Anterior cingulate cortex (tissue), 58 donors: ENCODE measurements at places on chromosomes 5 and 9.
A peak's percentile ranks its signal among the peaks of the same experiment; 100 is the strongest.

DNA sequence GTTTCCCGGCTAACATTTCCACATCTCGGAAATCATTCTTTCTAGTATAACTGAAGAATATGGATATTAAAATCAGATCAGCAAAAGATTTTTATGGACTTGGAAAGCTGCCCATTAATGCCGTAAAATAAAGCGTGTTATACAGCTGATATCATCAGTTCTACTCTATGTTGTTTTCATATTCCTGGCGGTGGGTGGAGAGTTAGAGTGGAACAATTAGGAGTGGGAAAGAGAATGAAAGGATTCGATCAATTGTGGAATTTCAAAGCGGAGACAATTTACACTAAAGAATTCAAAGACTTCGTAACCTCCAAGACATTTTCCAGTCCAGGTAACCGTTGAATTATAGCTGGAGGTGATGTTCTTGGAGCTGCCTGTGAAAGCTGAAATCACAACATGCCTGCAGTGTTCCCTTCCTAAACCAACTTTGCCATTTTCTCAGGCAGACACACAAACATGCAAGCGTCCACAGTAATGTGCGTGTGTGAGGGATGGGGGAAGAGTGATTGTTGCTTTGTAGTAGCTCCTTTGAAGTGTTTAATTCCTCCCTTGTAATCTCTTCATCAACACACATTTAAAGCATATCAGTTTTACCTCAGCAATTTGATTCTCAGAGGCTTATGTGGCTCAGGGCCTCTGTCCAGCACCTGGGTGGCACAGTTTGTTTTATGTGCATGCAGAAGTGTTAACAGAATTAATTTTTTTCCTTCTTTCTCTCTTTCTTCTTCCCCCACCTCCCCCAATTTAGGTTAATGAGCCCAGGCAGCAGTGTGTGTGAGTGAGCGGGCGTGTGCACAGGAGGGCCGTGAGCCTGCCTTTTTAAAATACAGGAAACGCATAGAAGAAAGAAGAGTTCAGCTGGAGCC is 544.1 kb downstream of the RAB3C start:
- DNase-seq = no peak

GRCh38 chr5:143186623-143187022 is 216.9 kb downstream of the NR3C1 start:
- no peak for DNase-seq

- no peak for DNase-seq
Observed at GRCh38 chr9:124964056-124964455, 23.2 kb upstream of the GOLGA1 start.

- DNase-seq = no peak
Observed at GRCh38 chr5:74185599-74185998, 454.9 kb downstream of the ENC1 start.

- no peak for DNase-seq
Observed at GRCh38 chr5:11482011-11482410, 422.2 kb downstream of the CTNND2 start.

DNA sequence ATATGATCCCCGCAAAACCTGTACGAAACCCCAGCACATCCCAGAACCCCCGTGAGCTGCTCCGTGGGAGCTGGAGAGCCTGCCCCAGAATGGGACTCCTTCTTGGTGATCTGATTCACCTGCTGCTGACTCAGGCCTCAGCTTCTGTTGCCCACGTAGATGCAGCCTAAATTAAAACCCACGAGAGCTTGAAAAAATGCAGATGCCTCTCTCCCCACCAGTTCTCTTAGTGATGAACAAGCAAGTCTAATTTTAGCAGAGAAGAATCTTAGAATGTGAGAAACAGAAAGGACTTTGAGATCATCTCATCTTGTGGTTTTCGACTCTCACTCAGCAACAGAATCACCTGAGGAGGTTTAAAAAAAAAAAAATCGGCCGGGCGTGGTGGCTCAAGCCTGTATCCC is 57.6 kb downstream of the TMOD1 start:
- peak; percentile 23 for DNase-seq

GRCh38 chr9:76634356-76635054 is 129.7 kb upstream of the PCA3 start:
- no peak for DNase-seq

DNA sequence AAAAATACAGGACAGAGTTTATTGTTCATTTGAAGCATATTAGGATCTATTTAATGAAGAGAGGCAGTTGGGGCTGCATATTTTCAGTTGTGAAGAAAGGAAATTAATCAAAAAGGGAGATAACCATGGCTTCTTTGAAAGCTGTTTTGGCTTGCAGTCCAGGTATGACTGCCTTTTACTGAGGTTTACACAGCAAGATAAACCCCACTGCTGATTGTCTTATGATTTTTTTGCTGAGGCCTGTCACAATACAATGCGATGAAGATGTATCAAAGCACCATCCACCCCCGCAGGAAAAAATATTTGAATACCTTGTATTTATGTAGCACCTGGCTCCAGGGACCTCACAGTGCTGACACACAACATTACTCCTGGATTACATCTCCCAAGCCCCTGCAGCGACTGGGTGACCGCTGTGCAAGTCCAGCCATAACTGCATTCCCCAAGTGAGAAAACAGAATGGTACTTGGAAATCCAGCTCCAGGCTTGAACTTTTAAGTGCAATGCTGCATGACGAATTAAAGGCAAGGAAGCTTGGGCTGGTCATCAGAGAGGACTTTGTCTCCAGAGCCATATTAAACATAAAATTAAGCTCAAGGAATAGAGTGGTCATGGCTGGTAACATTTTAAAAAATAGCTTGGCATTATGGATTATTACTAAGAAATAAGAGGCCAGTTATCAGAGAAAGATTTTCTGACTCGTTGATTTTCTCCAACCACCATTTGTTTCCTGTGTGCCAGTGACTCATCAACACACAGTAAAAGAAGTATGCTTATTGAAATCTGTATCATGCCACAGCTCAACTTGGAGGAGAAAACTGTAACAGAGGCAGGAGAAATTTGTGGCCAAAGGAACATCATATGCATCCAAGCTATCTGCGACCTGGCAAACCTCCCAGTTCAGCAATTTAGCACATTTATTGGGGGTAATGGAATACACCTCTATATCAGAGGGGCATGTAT is 374.2 kb downstream of the MAN2A1 start:
- no peak for DNase-seq

DNA sequence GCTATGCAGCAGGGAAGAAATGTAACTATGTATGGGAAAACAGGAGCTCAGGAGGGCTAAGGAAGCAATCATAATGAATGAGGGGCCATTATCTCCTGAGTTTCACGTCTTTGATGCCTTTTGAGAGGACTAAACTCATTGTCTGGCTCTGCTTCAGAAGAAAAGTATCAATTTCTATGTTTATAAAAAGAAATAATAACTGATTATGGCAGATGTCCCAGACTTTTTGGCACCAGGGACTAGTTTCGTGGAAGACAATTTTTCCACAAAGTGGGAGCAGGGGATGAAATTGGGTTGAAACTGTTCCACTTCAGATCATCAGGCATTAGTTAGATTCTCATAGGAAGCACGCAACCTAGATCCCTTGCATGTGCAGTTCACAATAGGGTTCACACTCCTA is 8.7 kb upstream of the IL7R start:
- no peak for DNase-seq

- peak; percentile 12 for DNase-seq
Observed at GRCh38 chr9:112711050-112711689, 6.7 kb downstream of the INIP start.

GRCh38 chr5:83000428-83000827 is 76.8 kb downstream of the TMEM167A start:
- no peak for DNase-seq

DNA sequence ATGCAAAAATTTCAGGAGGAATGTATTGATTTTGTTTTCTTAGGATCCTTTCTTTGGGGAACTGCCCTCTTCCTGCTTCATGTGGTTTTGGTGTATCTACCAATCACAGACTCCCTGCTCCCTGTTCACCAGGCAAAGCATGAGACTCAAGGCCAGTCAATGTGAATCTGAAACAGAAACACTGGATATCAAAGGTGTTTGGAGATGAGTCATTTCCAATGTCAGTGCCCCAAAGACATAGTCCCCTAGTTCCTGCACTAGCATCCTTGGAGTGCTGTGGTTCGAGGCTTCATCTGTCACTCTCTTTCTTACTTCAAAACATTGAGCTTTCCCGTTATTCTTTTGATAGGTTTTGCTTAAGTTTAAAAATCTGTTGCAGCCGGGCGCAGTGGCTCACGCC is 8.1 kb downstream of the PPP3R2 start:
- no peak for DNase-seq

DNA sequence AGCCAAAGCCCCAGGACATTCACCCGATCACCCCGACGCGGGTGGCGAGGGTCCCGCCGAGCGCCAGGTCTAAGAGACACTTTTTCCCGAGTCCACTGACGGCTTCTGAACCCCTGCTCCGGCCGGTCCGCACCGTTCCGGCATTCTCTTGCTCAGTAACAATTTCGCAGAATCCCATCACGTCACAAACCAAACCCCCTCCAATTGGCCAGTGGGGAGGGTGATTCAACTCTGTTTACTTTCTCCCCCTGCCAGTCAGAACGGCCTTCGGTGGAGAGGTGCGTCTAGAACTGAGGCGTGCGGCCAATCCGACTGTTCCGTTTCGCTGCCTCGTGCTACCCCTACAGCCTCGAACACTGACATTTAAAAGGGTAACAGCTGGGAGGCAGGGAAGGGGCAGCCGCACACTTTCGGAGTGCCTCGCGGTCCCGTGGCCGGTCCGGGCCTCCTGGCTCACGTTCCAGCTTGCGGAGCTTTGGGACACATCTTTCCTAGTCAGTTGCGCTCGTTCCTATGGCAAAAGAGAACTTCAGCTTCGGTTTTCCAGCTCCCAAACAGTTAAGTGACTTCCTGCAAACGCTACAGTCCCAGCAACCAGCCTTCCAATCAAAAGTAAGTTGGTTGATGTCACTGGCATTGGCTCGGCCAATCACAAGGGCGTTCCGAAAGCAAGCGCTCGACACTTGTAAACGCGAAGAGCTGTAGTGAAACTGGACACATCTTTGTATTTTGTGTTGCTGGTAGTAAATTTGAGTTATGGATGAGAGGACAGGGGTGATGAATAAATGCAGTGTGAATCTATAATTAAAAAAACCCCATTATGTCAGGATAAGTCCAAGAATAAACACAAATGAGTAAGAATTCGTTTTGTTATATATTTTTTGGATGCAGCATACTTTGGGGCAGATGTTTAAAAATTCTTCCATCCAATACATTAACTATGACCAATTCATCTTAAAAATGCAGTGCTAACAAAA is at the start of gene KLF9:
Gene KLF9, minus strand, starts transcription at position 859 of the 977 bp plus-strand sequence. CDS start 1,294 bp downstream, outside the sequence.
- DNase-seq = peak; percentile 94
